Stimulated activated CD8-positive, alpha-beta memory T cell treated with anti-CD3 and anti-CD28 coated beads, Interleukin-7, amount 100 ng/mL, for 24 hours (primary cell): ENCODE measurements at places on chromosomes 7 and 10.

GRCh38 chr10:79054203-79055099 lies 14.3 kb upstream of the ZMIZ1 start:
- no peak for DNase-seq

DNA sequence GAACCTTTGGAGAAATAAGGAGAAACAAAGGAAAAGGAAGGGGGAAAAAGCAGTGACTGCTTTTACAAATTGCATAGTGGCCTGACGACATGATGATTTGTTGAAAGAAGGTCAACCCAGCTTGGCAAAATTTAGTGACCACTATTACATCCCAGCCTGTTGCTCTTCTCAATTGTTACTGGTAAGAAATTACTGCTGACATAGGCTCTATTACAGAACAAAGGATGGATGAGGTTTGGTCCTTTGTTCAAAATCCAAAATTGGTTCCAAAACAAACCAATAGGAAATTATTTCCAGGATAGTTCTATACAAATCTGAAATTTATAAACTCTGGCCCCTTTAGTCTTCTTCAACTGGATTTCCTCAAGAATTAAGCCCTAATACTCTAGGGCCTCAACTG lies 39.6 kb downstream of the USP54 start:
- no peak for DNase-seq

GRCh38 chr7:127683776-127684681 lies 32.0 kb downstream of the SND1 start:
- DNase-seq, result no peak

- no peak for DNase-seq
Observed at GRCh38 chr10:13860886-13861285, 274.1 kb downstream of the PRPF18 start.

GRCh38 chr10:16995867-16996529 lies 133.6 kb downstream of the CUBN start:
- DNase-seq, result no peak

GRCh38 chr7:112124061-112124766 lies 82.0 kb downstream of the DOCK4 start:
- DNase-seq, result no peak

DNA sequence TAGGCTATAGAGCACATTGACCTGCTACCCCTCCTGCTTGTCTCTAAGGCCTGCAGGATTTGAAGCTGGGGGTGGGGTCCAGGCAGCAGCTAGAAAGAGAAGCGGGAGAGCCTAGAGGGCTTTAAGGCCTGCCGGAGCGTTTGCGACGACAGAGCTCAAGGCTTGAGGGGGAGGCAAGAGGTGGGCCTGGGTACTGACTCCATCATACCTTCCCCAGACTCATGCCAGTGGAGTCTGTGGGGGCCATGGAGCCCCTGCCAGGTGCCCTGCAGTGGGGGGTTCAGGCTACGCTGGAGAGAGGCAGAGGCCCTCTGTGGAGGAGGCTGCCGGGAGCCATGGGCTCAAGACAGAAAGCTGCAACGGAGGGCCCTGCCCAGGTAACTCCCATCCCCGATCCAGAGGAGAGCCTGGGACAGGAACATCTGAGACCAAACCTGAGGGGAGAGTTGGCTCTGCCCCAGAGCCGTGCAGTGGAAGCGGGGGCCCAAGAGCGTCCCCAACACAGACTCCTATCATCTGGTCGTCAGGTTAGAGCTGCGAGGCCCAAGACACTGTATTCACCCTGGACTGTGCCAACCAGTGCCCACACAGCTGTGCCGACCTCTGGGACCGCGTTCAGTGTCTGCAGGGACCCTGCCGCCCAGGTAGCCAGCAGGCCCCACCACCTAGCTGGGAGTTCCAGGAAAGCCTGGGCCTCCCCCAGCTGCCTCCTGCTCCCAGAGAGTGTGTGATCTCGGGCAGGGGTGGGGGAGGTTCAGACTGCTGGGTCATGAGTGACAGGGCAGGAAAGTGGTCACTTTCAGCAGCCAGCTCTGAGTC lies 13.2 kb upstream of the ZNF862 start:
- no peak for DNase-seq

DNA sequence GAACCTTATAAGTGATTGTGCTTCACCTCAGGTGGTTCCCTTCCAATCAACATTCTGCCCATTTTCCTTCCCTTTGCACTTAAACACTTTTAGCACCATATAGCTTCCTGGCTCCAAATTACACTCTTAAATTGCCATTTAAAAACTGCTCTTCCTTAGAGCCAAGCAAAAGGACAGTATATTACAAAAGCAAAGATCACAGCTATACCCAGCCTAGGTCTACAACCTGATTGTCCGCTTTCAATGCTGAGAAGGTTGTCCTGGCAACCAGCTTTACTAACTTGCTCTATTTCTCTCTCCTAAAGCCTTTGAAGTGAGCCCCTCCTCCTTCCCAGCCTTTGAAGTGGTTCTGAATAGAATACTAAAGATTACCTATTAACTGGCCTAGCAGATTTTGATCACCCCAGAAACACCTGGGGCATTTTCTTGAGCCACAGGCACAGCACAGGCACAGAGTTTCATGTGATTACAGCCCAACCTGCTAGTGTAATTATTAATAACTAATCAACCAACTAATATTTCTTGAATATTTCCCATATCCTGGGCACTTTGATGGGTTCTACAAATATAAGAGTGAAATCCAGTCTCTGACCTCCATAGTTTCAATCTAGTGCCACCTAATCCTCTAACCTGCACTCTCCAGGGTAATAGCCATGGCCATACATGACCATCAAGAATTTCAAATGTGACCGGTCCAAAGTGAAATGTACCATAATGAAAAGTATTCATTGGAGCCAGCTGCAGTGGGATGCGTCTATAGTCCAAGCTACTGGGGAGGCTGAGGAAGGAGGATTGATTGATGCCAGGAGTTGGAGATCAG lies 63.6 kb upstream of the TRIM24 start:
- no peak for DNase-seq

DNA sequence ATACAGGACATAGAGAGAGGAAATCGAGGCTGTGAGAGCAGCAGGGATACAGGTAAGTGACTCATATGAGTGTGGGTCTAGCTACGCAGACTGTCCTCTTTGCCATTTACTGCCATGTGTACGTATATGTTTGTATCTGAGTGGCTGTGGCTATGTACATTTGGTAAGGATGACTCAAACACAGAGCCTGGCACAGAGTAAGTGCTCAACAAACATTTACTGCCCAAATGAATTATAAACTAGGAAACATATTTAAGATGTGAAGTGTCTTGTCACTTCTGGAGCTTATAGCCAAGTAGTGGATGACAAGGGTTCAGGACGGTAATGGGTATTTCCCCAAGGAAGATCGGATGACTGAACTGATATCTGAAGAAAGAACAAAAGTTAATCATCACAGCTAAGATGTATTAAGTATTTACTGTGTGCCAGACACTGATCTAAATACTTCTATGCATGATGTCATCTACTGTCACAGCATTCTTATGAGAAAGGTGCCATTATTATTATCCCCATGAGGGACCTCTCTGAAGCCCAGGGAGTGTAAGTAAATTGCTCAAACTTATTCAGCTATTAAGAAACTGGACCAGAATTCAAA lies 6.0 kb downstream of the MRPL43 start:
- no peak for DNase-seq

DNA sequence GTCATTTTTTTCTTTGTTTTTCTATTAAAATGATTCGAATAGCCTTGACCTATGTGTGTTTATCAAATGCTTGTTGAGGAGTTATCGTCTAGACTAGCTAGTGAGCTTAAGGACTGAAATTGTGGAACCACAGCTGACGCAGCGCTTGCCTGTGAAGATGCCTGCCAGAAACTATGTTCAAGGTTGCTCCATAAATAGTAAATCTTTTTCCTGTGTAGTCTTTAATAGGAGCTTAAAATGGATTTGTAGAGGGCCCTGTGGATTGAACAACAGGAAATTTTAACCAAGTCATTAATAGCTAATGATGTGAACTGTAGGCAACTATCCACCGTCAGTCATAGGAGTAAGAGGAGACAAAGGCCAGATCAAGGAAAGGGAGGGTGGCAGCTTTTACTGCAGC lies 145.1 kb downstream of the GNAI1 start:
- no peak for DNase-seq

GRCh38 chr10:27355918-27356573 lies 115.4 kb upstream of the ACBD5 start:
- no peak for DNase-seq

DNA sequence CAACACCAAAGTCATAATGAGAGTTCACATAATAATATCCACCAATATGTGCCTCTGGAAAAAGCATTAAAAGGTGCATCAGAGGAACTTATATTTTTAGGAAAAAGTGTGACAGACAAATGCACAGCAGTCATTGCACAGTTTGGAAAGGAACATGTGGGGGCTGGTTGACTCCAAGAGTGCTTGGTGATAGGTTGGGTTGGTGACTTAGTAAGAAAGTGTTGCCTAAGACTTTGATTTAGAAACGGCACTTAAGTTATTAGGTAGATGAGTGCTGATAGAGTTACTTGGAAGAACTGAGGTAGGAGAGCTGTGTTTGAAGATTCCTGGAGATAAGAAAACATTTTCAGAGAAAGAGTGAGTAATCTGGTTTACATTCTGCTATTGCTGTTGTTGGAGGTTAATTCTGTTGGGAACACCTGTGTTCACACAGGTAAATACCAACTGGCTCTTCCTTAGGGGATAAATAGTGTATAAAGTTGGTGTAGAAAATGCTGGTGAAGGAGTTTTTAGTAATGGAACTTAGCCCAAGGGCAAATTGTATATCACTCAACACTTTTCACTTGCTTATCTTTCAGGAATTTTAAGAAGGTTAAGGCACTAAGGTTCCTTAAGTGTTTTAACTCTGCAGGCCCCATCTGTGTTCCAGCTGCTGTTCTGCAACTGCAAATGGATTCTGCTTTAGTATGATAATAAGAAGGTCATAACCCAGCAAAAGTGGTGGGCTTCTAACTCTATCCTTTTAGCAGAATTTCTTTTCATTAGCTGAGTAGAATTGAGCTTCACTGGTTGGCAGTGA lies 196.1 kb downstream of the NSUN6 start:
- DNase-seq, result no peak

GRCh38 chr7:2687338-2687869 lies 598 bp upstream of the AMZ1 start:
- no peak for DNase-seq

DNA sequence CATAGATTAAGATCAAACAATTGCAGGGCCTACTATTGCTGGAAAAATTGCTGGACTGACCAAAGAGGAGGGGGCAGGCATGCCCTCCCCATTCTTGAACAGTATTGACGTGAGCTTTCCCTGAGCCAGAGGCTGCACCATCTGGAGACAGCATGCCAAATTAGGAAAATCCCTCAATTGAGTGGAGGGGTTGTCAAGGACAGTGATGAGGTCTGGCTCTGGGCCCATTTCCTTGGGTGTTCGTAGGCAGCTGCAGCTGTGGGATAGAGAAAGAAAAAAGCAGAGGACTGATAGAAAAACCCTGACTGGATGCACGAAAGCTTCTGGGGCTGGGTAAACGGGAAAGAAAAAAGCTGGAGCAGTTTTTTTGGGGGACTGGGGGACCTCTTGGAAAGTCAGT lies 22.8 kb upstream of the ORC5 start:
- DNase-seq, result no peak

- no peak for DNase-seq
Observed at GRCh38 chr7:150515248-150516147, 826 bp downstream of the GIMAP7 start.
